Naive thymus-derived CD8-positive, alpha-beta T cell (primary cell): ENCODE measurements at places on chromosomes 1 and 21. TPM values are rescaled to one million over a fixed set of nuclear protein-coding genes. Genes with fewer than 3 reads are reported as not detected.

- H3K4me1 ChIP-seq, result peaks cover 45% of the 10 kb centered on the region
- peak overlapping the region; percentile 52 for H3K27ac ChIP-seq
- H3K27me3 ChIP-seq, result no peaks in the 10 kb centered on the region
These were observed 1.9 kb downstream of the FBXO2 start for GRCh38 chr1:11652203-11652780.

DNA sequence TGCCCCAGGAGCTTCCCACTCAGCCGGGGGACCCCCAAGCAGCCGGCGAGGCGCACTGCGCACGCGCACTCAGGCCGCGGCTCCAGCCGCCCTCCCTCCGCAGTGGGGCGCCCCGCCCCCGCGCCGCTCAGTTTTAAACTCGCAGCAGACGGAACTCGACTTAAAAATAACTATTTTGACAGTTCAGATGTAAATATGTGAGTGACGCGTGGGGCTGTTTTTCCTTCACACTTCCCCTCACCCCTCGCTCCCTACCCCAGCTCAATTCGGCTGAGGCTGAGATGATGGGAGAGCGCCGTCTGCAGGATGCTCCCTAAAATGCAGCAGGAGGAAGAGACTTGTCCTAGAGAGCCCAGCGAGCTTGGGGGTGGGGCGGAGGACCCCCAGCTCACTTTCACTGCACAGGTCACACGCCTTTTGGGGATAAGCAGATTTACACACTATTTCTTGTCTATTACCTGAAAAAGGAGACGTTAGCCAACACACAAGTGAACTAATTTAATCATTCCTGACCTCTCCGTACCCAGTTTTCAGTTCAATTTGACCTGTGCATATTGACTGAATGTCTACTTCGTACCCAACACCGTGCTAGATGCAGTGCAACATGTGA is 8.9 kb upstream of the LEMD1 start:
- H3K27ac ChIP-seq, result peak overlapping the region; percentile 59
- no peaks in the 10 kb centered on the region for H3K36me3 ChIP-seq
- H3K27me3 ChIP-seq, result no peaks in the 10 kb centered on the region
- peak overlapping the region; percentile 87 for H3K4me3 ChIP-seq

- H3K36me3 ChIP-seq, result no peaks in the 10 kb centered on the region
- no peaks in the 10 kb centered on the region for H3K4me1 ChIP-seq
- no peak overlapping the region for H3K4me3 ChIP-seq
- H3K27ac ChIP-seq, result no peak overlapping the region
- no peak for DNase-seq
- H3K27me3 ChIP-seq, result peaks cover 3% of the 10 kb centered on the region
These were observed 44.3 kb downstream of the C8B start for GRCh38 chr1:56921479-56921878.

GRCh38 chr1:243672539-243673074 is 177.4 kb downstream of the AKT3 start:
- no peak overlapping the region for H3K27ac ChIP-seq
- H3K36me3 ChIP-seq, result peaks cover 26% of the 10 kb centered on the region
- no peaks in the 10 kb centered on the region for H3K27me3 ChIP-seq
- H3K4me3 ChIP-seq, result no peak overlapping the region

FTCD gene
- 2.2 TPM for total RNA-seq

PRAMEF12 gene
- not detected for total RNA-seq

DNA sequence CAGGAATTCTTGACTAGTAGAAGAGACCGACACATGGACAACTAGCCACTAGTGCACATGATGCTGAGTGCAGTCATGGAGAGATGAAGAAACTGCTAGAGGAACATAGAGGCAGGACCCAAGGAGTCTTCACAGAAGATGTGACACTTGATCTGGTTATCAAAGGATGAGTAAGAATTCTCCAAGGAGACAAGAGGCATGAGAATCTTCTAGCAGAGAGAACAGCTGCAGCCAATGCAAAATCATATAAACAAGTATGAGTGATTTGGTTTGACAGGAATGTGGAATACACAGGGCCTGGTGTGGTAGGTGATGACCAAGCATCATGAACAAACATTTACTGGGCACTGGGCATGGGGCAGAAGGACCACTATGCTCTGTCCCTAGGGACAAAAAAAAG is 140.9 kb upstream of the CTTNBP2NL start:
- no peak overlapping the region for H3K4me3 ChIP-seq
- no peak for DNase-seq
- H3K27ac ChIP-seq, result no peak overlapping the region
- no peaks in the 10 kb centered on the region for H3K36me3 ChIP-seq

FAM177B gene
- 1.4 TPM for total RNA-seq

- peak overlapping the region; percentile 60 for H3K4me3 ChIP-seq
- no peak for DNase-seq
- H3K27me3 ChIP-seq, result no peaks in the 10 kb centered on the region
- no peaks in the 10 kb centered on the region for H3K36me3 ChIP-seq
- peak overlapping the region; percentile 48 for H3K27ac ChIP-seq
These were observed 120.6 kb downstream of the SPSB1 start for GRCh38 chr1:9413071-9413876.

- no peaks in the 10 kb centered on the region for H3K36me3 ChIP-seq
- H3K27ac ChIP-seq, result no peak overlapping the region
- no peak overlapping the region for H3K4me3 ChIP-seq
These were observed 24.3 kb upstream of the SLC30A1 start for GRCh38 chr1:211603191-211603701.

- H3K27me3 ChIP-seq, result peaks cover 7% of the 10 kb centered on the region
These were observed 7.8 kb downstream of the LMOD1 start for GRCh38 chr1:201938440-201939035.

OR2G2 gene
- total RNA-seq, result not detected

DNA sequence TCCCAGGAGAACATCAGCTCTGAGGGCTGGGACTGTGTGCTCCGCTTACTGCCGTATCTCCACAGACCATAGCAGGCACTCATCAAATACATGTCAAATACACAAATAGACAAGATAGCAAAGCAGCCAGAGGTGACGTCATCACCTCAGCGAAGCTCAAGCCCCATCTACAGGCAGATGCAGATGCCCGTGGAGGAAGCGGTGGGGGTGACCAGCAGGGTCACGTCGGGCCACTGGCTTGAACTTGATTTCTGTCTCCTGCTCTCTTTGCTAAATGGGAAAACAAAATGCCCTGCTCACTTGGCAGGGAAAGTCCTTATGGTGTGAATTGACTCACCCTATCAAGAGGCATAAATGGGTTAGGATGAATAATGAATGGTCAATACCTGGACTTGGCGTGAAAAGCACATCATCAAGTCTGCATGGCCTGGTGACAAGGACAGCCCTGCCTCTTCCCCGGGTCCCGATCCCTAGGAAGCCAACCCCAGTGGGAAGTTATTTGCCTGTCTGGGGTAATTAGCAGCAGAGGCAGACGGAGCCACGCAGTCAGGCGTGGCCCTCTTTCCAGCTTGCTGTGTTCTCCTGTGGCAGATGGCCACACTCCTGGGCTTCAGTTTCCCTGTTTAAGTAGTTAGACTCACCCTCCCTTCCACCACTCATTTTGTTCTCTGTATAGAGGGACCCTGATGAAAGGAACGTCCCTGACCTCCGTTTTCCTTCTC is 536.0 kb downstream of the NPHP4 start:
- no peak overlapping the region for H3K4me3 ChIP-seq
- no peaks in the 10 kb centered on the region for H3K27me3 ChIP-seq
- no peak for DNase-seq
- H3K36me3 ChIP-seq, result no peaks in the 10 kb centered on the region
- H3K27ac ChIP-seq, result no peak overlapping the region
- H3K4me1 ChIP-seq, result peaks cover 9% of the 10 kb centered on the region

GRCh38 chr1:186499571-186499970 is 38.7 kb upstream of the PDC start:
- no peaks in the 10 kb centered on the region for H3K27me3 ChIP-seq
- DNase-seq, result no peak
- no peak overlapping the region for H3K27ac ChIP-seq
- H3K36me3 ChIP-seq, result no peaks in the 10 kb centered on the region
- no peak overlapping the region for H3K4me3 ChIP-seq

- H3K4me3 ChIP-seq, result no peak overlapping the region
- no peak for DNase-seq
- H3K4me1 ChIP-seq, result no peaks in the 10 kb centered on the region
- H3K27ac ChIP-seq, result no peak overlapping the region
These were observed 631.0 kb upstream of the TMPRSS15 start for GRCh38 chr21:19034560-19034959.

LAD1 gene
- not detected for total RNA-seq

GRCh38 chr21:44748621-44749020 is 37.2 kb upstream of the TSPEAR start:
- DNase-seq, result no peak
- H3K4me3 ChIP-seq, result no peak overlapping the region
- H3K27ac ChIP-seq, result no peak overlapping the region
- H3K4me1 ChIP-seq, result peaks cover 2% of the 10 kb centered on the region

GRCh38 chr1:92748138-92748537 is 36.8 kb downstream of the EVI5 start:
- no peaks in the 10 kb centered on the region for H3K4me1 ChIP-seq
- DNase-seq, result no peak
- no peaks in the 10 kb centered on the region for H3K36me3 ChIP-seq
- H3K27ac ChIP-seq, result no peak overlapping the region
- H3K27me3 ChIP-seq, result no peaks in the 10 kb centered on the region

- H3K36me3 ChIP-seq, result no peaks in the 10 kb centered on the region
- H3K27ac ChIP-seq, result no peak overlapping the region
- no peak overlapping the region for H3K4me3 ChIP-seq
These were observed 605.8 kb upstream of the CAMK1G start for GRCh38 chr1:208977638-208978256.

GRCh38 chr1:36963006-36963405 is 71.3 kb downstream of the GRIK3 start:
- H3K4me3 ChIP-seq, result no peak overlapping the region
- H3K36me3 ChIP-seq, result no peaks in the 10 kb centered on the region
- no peaks in the 10 kb centered on the region for H3K4me1 ChIP-seq
- no peak for DNase-seq

DNA sequence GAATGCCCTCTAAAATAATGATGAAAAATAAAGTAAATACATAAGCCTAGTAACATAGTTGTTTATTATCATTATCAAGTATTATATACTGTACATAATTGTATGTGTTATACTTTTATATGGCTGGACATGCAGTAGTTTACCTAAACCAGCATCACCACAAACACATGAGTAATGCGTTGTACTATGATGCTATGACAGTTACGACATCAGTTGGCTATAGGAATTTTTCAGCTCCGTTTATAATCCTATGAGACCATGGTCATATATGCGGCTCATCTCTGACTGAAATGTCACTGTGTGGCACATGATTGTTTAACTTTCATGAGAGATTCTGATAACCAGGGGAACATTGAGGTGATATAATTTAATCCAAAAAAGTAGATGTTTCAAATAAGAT is 352.1 kb downstream of the ST6GALNAC3 start:
- no peak overlapping the region for H3K27ac ChIP-seq
- H3K4me3 ChIP-seq, result no peak overlapping the region
- H3K36me3 ChIP-seq, result peaks cover 6% of the 10 kb centered on the region
- DNase-seq, result no peak

DNA sequence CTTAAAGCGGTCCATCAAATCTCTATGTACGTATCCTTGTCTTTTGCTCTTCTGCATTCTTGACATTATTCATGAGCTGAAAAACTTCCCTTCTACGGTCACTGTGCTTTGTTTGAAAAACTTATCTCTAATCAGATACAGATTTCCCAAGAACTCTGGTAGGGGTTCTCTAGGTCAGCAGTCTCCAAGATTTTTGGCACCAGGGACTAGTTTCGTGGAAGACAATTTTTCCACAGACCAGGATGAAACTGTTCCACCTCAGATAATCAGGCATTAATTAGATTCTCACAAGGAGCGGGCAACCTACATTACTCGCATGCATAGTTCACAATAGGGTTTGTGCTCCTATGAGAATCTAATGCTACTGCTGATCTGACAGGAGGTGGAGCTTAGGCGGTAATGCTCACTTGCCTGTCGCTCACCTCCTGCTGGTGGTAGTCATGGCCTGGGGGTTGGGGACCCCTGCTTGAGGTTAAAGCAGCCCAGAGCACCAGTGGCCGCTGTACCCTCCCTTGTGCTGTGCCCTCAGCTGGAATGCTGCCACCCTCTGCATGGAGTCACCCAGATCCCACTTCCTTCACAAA is 30.8 kb downstream of the AK2 start:
- no peak overlapping the region for H3K27ac ChIP-seq
- DNase-seq, result no peak
- no peaks in the 10 kb centered on the region for H3K27me3 ChIP-seq
- H3K4me1 ChIP-seq, result peaks cover 5% of the 10 kb centered on the region
- H3K4me3 ChIP-seq, result no peak overlapping the region

GRIK3 gene
- total RNA-seq, result not detected

IQCC gene
- total RNA-seq, result 2.1 TPM

DNTTIP2 gene
- 87.6 TPM for total RNA-seq

GRCh38 chr1:170318141-170318540 is 172.4 kb downstream of the NTMT2 start:
- no peaks in the 10 kb centered on the region for H3K4me1 ChIP-seq
- H3K36me3 ChIP-seq, result no peaks in the 10 kb centered on the region
- no peak overlapping the region for H3K4me3 ChIP-seq
- H3K27me3 ChIP-seq, result no peaks in the 10 kb centered on the region

DNA sequence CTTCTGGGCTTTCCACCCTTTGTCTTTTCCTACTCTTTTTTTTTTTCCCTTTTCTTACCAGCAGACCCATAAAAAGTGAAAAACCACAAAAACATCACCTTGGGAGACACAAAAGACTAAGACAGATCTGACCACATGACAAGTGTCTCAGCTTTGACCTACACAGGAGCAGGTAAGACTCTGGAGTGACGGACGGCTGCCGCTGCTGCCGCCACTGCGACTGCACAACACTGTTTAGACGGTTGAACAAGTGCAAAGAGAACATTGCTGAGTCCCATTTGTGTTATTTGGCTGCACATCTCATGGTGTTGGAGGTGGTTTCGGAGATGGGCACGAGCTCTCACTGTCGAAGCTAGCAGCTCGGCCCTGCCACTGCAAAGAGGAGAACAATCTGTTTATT is 62.0 kb downstream of the SYT6 start:
- peaks cover 4% of the 10 kb centered on the region for H3K4me1 ChIP-seq
- H3K27me3 ChIP-seq, result peaks cover 8% of the 10 kb centered on the region
- H3K36me3 ChIP-seq, result no peaks in the 10 kb centered on the region
- no peak for DNase-seq
- H3K4me3 ChIP-seq, result no peak overlapping the region
